Fibroblast of mammary gland (primary cell): ENCODE measurements at places on chromosomes 2 and 18.

DNA sequence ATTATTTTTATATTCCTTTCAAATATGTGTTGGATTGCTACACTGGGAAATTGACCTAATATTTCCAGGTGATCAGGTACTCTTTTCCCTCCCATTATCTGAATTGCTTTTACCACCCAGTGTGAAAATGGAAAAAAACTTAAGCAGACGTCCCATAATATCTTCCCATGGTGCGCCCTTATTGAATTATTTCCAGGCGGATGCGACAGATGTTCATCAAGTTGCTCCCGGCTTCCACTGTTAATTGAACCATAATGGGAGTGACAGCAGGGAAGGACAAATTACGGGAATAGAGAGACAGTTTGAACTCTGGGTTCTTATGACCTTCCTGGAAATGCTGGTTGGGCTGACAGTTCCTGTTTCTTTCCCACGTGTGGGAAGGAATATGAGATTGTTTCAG lies 93.3 kb downstream of the THSD7B start:
- no peak for DNase-seq

GRCh38 chr2:42934580-42935186 lies 142.3 kb upstream of the HAAO start:
- DNase-seq, result no peak

- DNase-seq, result no peak
Observed at GRCh38 chr2:223649554-223650533, 47.7 kb upstream of the SCG2 start.

- no peak for DNase-seq
Observed at GRCh38 chr2:16225071-16225470, 284.7 kb downstream of the MYCN start.

- no peak for DNase-seq
Observed at GRCh38 chr2:120899771-120900170, 164.1 kb downstream of the GLI2 start.

GRCh38 chr2:39179974-39180960 lies 59.4 kb upstream of the SOS1 start:
- no peak for DNase-seq

DNA sequence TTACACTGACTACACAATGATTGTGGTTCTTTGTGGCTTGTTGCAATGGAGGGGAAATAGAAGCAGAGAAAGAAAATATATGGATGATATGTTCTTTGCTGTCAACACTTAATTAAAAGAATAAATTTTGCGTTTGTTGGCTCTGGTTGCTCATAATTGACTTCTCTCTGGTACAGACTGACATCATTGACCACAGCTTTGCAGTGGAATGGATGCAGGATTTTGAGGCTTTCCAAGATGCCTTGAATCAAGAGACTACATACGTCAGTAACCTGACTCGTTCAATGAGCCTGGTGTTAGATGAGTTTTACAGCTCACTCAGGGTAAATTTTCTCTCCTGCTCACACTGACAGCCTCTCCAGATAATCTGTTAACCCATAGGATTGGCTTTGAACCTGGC lies 9.9 kb downstream of the GPN1 start:
- peak; percentile 99 for DNase-seq

GRCh38 chr2:50783111-50783510 lies 248.8 kb downstream of the NRXN1 start:
- DNase-seq, result no peak

DNA sequence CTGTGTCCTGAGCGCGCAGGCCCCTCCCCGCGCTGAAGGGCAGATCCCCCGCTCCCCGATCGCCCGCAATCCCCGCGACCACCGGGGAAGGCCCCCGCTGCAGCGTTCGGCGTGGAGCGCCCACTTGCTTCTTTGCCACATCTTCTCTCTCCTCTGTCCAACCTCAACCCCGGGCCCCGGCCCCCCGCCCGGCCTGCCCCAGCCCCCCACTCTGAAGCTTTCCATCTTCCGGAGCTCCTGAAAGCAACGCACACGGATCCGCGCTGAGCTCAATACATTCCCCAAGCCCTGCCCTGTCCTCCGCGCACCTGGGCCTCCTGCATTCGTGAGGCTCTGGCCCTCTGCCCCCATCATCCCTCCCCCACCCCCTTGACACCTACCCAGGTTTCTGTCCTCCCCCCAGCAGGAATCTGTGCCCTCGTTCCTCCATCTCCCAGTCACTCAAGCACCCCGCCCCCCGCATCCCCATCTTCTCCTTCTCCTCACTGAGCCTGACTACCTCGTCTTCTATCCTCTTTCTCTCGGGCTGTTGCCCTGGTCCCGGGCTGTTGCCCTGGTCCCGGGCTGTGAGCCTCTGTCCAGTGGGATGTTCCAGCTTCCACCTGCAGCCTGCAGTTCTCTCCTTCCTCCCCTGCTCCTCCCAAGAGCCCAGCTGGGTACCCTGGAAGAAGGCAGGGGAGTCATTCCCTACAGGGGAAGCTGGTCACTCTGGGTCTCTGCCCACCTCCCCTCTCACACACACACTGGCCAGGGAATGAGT lies 7.8 kb downstream of the SPEG start:
- DNase-seq, result no peak

GRCh38 chr2:195214072-195214471 lies 443.0 kb upstream of the SLC39A10 start:
- no peak for DNase-seq

DNA sequence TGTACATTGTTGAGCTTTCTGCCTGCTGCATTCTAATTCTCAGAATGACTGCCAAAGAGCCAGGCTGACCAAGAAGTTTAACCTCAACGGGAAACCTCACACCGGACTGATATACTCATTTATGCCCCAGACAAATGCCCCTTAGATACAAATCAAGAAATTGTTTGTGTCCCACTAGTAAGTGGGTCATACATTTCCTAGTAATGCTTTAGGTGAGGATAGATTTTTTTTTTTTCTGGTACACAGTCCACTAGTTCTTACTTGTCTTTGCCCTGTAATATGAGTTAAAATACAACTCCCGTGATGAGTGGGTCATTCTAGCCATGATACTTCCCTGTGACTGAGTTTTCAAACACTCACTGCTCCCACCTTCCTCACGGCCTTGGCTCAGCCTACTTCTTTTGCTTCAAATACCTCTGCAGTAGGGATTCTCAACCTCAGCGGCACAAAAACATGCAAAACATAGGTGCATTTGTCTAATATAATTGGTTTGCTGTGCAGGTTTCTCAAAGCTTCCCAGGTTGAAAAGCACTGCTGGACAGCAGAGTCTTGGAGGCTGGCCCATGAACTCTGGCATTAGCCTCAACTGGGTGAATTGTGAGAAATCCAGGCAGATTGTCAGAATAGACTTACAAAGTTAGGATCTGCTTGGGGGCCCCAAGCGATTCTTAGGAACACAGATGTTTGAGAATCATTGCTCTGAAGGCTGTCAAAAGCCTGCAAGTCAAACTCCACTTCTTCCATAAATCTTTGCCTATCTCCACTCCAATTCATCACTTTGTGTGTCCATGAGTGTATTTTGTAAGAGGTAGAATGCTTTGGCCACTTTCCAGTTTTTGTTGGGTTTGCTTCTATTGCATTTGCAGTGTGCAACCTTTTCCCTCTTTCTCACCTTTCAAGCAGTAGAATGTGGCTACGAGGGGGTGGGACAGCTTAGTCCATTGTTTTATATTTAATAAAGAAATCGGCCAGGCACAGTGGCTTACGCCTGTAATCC lies 35.5 kb downstream of the TGIF1 start:
- peak; percentile 33 for DNase-seq

DNA sequence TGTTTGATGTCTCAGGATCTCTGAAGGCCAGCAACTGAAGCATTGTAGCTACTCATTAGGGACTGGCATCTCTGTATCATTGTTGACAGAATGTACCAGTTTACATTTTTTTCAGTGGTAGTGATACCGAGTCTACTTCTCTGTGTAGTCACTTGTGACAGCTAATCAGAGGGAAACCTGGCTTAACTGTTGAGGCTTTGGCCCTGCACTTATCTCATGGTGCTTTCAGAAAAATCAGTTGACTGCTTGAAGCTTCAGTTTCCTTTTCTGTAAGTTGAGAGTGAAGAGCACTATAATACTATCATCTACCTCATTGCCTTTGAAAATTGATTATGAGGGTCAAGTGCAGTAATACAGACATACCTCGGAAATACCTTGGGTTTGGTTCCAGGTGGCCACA lies 90.0 kb downstream of the COMMD1 start:
- no peak for DNase-seq

DNA sequence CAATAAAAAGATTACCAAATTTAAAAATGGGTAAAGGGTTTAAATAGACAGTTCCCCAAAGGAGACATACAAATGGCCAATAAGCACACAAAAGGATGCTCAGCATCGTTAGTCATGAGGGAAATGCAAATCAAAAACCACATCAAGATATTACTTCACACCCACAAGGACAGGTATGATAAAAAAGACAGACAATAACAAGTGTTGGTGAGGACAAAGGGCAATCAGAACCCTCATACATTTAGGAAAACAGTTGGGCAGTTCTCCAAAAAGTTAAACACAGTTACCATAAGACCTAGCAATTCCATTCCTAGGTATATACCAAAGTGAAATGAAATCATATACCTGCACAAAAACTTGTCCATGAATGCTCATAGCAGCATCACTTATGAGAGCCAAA lies 14.5 kb downstream of the CREG2 start:
- DNase-seq, result no peak

GRCh38 chr2:220959391-220959802 lies 612.7 kb downstream of the EPHA4 start:
- DNase-seq, result no peak
